Stimulated activated CD8-positive, alpha-beta memory T cell treated with anti-CD3 and anti-CD28 coated beads, Interleukin-4, amount 100 ng/mL, for 48 hours (primary cell): ENCODE measurements at places on chromosomes 5 and 9.

- DNase-seq, result no peak
Measured at GRCh38 chr5:144352732-144353317, 182.2 kb downstream of the KCTD16 start.

DNA sequence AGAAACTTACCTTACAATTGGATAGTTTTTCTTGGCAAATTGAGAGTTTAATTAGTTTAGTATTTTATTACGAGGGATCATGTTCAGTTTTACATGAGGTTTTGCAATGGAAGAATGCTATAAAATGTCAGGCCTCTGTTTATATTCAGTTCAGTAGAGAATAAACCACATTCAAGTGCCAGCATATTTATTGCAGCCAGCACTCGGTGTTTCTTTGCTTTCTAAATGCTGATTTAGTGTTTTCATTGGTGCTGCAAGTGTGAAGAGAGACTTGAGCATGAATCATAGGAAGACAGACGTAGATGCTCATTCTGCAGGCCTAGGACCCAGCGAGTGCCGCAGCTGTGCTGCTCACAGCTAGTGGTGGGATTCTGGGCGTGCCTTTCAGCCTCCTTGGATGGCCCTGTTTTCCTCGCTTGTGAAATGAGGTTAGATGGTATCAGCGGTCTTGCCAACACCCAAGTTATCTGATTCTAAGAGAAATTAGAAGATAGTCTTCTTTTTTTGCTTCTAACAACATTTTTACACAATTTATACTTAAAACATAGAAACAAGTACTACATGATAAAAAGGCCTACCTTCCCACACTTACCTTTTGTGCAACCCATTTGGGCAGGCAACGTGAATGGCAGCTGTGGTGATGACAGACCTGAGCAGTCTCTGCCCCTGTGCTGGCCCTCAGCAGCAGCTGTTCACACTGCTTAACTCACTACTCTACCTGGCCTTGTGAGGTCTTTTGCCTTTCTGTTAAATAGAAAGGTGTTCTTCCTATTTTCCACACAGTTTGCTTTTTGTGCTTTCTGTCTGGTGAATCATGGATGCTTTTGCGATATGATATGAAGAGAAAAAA lies 26.8 kb upstream of the TNFAIP8 start:
- peak; percentile 74 for DNase-seq

DNA sequence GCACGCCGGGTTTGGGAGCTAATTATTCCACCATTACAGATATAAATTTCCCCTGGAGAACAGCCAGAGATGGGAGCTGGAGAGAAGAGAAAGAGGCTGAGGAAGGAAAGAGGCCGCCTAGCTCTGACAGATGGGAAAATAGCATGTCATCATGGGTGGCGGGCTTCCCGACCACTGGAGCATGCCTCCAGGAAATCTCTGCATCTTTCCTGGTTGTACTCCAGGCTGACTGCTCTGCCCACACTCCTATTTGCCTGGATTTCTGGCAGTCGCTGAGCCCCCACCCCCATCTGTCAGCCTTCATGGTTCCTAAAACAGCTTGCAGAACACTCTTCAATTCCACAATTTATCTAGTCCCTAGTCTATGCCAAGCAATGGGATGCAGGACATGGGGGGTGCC lies 14.3 kb upstream of the GABRP start:
- DNase-seq, result no peak

DNA sequence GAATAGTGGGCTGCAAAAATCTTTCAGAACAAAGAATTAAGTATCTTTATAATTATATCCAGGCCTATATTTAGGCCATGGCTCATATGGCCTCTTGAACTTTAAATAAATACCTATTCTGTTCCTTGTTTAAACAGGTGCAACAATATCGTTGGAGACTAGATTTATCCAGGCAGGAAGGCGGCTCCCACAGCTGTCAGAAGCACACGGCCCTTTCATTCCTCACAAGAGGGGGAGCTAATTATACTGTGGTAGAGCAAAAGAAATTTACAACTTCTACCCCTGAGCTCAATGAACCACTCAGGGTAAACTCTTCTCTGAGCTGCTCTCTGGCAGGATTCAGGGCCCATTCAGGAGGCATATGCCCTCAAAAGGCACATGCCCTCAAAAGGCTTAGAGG lies 31.3 kb downstream of the TMEM174 start:
- DNase-seq, result no peak

GRCh38 chr5:91026466-91026865 lies 356.7 kb downstream of the ARRDC3 start:
- DNase-seq, result no peak
